D341Med (cell line): ENCODE measurements at places on chromosomes 6 and 20.

DNA sequence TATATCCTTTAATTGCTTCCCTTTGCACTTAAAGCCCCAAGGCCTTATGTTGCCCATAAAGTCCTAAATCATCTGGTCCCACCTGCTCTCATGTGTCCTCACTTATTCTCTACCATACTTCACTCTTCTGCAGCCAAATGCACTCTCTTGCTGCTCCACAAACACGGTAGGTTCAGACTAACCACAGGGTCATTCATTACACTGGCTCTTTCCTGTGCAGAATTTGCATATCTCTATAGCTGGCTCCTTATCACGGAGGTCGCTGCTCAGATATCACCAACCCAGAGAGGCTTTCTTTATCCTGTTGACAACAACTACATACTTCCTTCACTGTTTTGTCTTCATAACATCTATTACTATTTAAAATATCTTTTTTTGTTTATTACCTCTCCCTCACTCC, 86.8 kb downstream of the MOXD1 start:
- DNase-seq, result no peak

DNA sequence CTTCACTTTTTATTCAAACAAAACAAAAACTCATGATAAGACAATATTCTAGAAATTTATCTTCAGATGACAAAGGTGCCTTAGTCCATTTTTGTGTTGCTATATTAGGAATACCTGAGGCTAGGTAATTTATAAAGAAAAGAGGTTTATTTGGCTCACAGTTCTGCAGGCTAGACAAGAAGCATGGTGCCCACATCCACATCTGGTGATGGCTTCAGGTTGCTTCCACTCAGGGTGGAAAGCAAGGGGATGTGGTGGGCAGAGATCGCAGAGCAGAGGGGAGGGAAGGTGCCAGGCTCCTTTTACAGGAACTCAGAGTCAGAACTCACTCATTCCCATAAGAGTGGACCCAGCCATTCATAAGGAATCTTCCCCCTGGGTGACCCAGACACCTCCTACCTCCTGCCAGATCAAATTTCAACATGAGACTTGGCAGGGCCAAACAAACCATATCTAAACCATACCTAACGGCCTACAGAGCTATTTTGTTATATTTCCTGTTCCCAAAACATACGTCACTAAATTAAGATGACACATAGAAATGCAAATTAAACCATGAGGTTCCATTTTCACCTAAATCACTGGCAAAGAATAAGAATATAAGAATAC, 26.4 kb downstream of the ABHD12 start:
- no peak for DNase-seq

DNA sequence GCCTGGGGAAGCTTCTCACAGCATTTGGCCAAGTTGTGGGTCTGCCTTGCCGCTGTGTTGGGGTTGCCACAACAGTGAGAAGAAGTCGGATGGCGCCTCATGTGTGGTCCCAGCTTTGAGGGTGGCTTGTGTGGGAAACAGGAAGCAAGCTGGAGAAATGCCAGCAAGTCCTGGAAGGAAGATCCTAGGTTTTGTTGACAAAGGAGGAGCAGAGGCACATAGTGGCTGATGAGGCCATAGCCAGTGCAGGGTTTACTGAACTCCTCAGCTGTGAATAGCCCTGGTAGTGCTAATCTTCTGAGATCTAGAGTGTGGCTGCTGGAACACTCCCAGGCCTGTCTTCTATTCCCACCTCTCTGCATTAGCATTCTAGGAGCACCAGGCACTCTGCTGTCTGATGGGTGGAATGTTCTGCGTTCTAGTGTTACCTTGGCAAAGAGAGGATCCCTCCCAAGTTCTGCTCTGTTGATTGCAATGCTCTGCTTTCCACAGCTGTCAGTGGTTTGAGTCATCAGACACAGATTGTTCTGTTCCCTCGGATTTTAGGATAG, 25.2 kb downstream of the SNPH start:
- DNase-seq, result no peak

DNA sequence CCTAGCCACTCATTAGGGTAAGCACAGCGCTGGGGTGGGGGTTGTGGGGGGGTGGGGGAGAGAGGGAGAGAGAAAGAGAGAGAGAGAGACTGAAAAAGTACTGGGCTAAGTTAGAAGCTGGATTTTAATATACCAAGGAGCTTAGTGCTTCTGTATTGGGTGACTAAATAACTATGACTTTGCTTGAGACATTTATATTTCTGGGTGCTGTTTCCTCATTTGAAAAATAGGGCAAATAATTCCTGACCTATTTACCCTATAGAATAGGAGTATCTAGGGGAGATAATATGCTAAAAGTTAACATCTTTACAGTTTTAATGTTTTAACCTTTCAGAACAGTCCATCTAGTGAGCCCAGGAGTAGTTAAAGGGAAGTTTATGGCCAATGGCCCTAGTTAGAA, 7.7 kb downstream of the NKAIN2 start:
- DNase-seq, result no peak

DNA sequence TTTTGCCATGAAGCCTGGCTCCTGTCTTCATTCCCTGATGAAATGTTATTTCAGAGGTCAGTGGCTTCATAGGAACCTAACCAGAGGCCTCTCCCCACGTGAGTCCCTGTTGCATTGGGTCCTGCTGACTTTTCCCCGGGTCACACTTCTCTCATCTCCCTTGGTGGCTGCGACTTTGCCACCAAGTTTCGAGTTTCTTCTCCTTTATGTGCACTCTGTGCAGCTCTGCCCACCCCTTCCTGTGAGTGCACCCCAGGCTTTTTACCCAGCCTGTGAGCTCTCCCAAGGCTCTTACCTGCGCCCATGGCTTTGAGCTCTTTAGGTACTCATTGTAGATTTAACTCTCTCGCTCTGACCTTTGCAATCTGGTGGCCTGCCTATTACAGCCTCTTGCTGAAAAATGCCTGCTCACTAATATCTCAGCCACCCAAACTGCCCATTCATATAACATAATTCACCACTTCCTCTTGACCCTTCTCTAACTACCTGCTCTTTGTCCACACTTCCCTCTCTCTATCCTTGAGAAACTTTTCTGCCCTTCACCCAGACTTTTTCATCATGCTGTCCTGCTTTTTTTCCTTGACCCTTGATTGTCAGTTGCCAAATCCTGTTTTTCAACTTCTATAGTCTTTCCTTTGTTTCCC, 105.9 kb downstream of the SASH1 start:
- DNase-seq, result no peak
